ENCODE measurements at places on chromosomes 7 and 10. TPM values are rescaled to one million over a fixed set of nuclear protein-coding genes. Genes with fewer than 3 reads are reported as not detected.

- peaks cover 14% of the 10 kb centered on the region for H3K27me3 ChIP-seq
- H3K4me3 ChIP-seq: no peak within 1 kb of the TSS
Observed at GRCh38 chr10:80356563-80356988, at the start of the genes DYDC1 and DYDC2. DYDC1 (minus strand) TSS chr10:80356755; CDS start chr10:80352601, 4,154 bp downstream. DYDC2 (plus strand) TSS chr10:80356781; CDS start chr10:80362444, 5,663 bp downstream.

Gene RPEL1
- not detected for total RNA-seq

Gene PARP12
- total RNA-seq: 21.4 TPM

DNA sequence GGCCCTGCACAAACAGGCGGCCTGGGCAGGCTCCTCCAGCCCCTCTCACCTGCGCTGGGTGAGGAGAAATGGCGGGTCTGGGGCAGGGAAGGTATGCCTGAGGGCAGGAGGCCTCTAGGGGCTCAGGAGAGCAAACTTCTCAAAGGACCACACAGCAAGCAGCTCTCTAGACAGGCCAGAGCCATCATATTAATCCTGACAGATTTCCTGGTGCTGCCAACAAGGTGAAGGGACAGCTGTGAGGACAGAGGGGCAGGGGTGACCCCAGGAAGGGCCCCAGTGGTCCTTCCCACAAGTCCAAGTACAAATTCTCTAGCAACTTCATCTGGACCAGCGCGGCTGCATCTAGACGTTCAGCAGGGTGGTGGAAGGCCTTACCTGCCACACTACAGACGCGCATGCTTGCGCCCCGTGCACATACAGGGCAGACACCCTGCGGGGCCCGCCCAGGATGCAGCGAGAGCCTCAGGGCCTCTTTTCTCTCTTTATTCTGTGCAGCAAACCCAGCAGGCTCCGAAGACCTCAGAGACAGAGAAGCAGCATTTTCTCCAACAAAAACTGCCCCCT, 62.1 kb downstream of the ZRANB1 start:
- H3K27me3 ChIP-seq: no peaks in the 10 kb centered on the region
- H3K36me3 ChIP-seq: peaks cover 66% of the 10 kb centered on the region
- H3K4me3 ChIP-seq: no peak overlapping the region
- no peak overlapping the region for H3K27ac ChIP-seq

- no peak for DNase-seq
- no peaks in the 10 kb centered on the region for H3K36me3 ChIP-seq
- no peak overlapping the region for H3K27ac ChIP-seq
- H3K4me1 ChIP-seq: no peaks in the 10 kb centered on the region
- no peaks in the 10 kb centered on the region for H3K27me3 ChIP-seq
Observed at GRCh38 chr10:55024713-55025112, 223.7 kb upstream of the PCDH15 start.

All from SJSA1 (cell line).